ENCODE measurements at places on chromosomes 11 and 22.

- no peak for DNase-seq
Measured at GRCh38 chr22:31091106-31091975, 10.2 kb downstream of the SMTN start.

GRCh38 chr11:103453126-103453525, 343.9 kb downstream of the DYNC2H1 start:
- DNase-seq = no peak

- DNase-seq = no peak
Measured at GRCh38 chr11:70547386-70547785, 149.1 kb downstream of the CTTN start.

DNA sequence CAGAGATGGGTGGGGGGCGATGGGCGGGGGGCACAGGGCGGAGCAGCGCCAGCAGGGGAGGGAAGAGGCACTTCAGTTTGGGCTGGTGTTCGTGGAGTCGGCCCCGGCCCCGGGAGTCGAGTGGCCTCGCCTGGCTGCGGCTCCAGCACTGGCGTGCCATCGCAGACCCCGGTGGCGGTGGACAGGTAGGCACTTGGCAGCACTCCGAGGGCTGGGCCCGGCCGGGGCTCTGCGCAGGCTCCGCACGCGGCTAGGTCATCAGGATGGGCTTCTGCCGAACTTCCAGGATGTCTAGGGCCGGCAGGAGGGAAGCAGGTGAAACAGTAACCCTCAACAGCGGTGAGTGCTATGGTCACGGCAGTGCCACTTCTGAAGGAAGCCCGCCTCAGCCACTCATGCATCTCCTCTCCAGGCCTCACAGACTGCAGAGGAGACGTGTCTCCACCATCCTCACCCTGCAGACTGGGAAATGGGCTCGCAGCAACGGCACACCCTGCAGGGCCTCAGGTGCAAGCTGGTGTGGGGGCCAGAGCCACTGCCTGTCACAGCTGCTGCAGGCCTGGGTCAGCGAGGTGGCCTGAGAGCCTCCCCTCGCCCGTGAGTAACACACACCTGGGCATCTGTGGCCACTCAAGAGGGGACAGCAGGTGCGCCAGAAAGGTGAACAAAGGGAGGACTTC, 33.3 kb downstream of the NUP50 start:
- no peak for DNase-seq

- peak; percentile 12 for DNase-seq
Measured at GRCh38 chr11:44936525-44936924, 14.2 kb downstream of the TP53I11 start.

DNA sequence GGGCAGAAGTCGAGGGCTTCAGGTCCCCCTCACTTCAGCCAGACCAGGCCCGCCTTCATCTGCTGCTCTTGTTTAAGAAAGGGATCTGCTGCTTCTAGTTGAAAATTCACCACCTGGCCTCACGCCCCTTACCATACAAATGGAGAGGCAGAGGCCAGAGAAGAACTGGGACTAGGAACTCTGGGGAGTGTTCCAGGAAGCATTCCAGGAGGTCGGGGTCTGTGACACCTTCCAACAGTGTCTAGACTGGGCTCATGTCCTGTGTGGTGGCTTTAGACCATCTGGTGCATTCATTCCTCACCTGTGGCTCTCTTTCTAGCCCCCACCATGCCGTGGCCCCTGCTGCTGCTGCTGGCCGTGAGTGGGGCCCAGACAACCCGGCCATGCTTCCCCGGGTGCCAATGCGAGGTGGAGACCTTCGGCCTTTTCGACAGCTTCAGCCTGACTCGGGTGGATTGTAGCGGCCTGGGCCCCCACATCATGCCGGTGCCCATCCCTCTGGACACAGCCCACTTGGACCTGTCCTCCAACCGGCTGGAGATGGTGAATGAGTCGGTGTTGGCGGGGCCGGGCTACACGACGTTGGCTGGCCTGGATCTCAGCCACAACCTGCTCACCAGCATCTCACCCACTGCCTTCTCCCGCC, 12.3 kb downstream of the TSKU start:
- no peak for DNase-seq

Data from AG04449 (cell line).